ENCODE measurements at places on chromosomes 2 and 18. TPM values are rescaled to one million over a fixed set of nuclear protein-coding genes. Genes with fewer than 3 reads are reported as not detected.
A peak's percentile ranks its signal among the peaks of the same experiment; 100 is the strongest.

ATP6V1B1 gene
- total RNA-seq: not detected

ERFE gene
- total RNA-seq: 1.3 TPM

KCNK3 gene
- total RNA-seq: 1.2 TPM

IL1RL1 gene
- not detected for total RNA-seq

HOXD3 gene
- not detected for total RNA-seq

DCC gene
- total RNA-seq: 8.4 TPM

WDSUB1 gene
- 13.0 TPM for total RNA-seq

ARHGAP25 gene
- 1.8 TPM for total RNA-seq

GRCh38 chr2:211251016-211251415 is 694.6 kb downstream of the CPS1 start:
- no peak for DNase-seq

- DNase-seq: no peak
Measured at GRCh38 chr2:188326290-188326668, 34.6 kb downstream of the GULP1 start.

DNA sequence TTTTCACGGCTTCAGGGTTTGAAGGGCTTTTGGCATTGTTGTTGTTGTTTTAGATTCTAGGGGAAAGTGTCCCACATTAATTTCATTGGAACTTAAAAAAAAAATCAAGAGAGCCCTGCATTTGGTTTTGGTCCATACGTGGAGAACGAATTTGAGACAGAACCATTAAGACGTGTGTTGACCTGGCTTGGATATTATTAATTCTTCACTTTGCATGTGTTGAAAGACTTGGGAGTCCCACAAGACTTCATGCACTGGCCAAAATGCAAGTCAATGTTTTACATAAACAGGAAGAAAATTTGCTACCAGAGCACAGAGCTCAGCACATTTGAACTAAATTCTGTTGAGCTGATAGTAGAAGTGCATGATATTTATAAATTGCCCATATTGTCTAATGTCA is 761.2 kb upstream of the ACVR2A start:
- DNase-seq: no peak

- DNase-seq: no peak
Measured at GRCh38 chr2:174704061-174704460, 60.2 kb downstream of the CHRNA1 start.

GRCh38 chr2:50118905-50119702 is 912.8 kb downstream of the NRXN1 start:
- no peak for DNase-seq

DNA sequence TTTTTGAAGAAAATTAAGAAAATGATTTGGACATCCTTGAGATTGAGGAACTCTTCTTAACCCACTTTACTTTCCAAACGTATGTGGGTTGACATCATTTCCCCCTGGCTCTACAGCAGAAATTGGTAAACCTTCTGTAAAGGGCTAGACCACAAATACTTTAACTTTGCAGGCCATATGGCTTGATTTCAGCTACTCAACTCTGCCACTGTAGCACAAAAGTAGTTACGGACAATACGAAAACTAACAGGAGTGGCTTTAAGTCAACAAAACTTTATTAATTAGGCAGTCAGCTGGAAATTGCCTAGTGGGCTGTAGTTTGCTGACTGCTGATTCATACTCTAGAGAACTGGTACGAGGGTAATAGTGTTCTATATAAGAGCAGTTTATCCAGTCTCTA is 83.2 kb upstream of the DTNB start:
- no peak for DNase-seq

- no peak for DNase-seq
Measured at GRCh38 chr18:58369616-58370015, 259.3 kb downstream of the ALPK2 start.

DNA sequence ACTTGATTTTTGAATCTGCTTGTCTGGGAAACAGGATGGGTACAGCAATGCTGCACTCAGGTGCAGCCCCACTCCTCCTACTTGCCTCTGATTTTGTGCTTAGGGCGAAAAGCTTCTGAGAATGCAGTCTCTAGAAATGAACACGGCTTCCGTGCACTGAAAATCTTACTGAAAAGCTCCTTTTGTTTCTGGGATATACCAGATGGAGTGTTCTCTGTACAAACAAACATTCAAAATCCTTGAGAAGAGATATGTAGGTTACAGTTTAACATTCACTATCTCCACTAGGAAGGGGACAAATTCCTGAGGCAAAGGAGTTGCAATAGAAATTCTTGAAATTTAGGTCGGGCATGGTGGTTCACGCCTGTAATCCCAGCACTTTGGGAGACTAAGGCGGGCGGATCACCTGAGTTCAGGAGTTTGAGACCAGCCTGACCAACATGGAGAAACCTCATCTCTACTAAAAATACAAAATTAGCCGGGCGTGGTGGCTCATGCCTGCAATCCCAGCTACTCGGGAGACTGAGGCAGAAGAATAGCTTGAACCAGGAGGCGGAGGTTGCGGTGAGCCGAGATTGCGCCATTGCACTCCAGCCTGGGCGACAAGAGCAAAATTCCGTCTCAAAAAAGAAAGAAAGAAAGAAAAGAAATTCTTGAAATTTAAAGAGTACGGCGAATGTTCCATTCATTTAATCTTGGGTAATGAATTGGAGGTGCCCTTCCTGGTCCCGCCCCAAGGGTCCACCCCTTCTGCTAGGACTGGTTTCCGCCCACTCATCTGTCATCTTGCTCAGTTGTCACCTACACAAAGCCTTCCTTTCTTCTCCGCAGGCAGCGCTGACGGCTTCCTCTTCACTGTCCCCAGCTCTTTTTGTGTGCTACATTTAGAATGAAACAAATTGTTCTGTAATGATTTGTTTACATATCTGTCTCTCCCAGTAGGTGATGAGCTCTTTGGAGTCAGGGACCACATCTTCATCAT is 92.4 kb downstream of the SOCS6 start:
- DNase-seq: no peak

GRCh38 chr2:5368263-5368662 is 323.9 kb upstream of the SOX11 start:
- DNase-seq: no peak

DNA sequence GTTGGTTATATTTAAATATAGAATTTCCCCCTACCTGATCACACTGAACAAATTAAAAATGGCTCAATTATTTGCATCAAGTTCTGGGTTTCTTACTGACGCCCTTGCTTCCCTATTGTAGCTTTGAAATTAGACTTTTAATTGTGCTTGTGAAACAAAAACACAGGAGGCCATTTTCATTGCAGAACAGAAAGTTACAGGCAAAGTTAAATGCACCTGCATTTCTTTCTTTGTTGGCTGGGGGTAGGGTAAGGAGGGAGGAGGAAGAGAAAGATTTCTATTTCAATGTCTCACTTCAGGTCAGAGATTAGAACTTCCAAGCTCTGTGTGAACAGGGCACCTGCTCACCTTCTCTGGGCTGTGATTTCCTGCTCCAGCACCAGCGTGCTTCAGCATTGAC is 199.6 kb downstream of the BCL11A start:
- no peak for DNase-seq

- DNase-seq: no peak
Measured at GRCh38 chr2:16644221-16644925, 21.3 kb downstream of the CYRIA start.

- no peak for DNase-seq
Measured at GRCh38 chr2:5894355-5894754, 202.2 kb downstream of the SOX11 start.

- DNase-seq: peak; percentile 72
Measured at GRCh38 chr2:219057709-219058540, 2.8 kb downstream of the IHH start.

DNA sequence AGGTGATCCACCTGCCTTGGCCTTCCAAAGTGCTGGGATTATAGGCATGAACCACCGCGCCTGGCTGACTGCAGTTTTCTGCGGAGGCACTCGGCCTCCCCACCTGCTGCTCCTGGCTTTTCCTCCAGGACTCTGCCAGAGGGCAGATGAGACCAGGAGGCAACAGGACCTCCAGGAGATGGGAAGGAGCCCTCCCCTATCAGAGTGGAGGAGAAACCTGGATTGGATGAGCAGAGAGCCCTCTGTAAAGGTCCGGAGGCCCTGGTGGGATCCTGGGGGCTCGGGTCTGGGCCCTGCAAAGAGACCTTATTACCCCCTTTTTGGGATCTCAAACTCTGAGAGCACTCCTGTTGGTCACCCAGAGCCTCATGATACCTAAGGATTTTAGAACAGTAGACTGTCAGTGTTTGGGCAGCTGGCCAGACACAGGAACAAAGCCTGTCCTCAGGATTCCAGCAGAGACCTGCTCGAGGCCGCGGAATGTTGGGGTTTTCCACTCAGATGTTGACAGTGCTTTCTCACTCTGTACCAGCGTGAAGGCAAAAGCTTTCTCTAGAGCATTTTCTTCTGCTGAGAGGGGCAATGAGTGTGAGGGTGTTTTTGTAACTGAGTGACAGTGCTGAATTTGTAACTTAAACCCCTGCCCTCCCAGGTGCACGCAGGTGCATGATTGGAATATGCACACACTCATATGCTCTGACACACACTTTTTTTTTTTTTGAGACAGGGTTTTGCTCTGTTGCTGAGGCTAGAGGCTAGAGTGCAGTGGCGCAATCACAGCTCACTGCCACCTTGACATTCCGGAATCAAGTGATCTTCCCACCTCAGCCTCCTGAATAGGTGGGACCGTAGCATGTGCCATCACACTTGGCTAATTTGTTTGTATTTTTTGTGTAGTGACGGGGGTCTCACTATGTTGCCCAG is 48.4 kb downstream of the NPPC start:
- DNase-seq: no peak

GRCh38 chr2:128235581-128235980 is 83.1 kb downstream of the HS6ST1 start:
- DNase-seq: no peak

- no peak for DNase-seq
Measured at GRCh38 chr2:121002597-121002996, 266.9 kb downstream of the GLI2 start.

GRCh38 chr2:31137211-31138036 is 816 bp downstream of the GALNT14 start:
- DNase-seq: peak; percentile 15

DNA sequence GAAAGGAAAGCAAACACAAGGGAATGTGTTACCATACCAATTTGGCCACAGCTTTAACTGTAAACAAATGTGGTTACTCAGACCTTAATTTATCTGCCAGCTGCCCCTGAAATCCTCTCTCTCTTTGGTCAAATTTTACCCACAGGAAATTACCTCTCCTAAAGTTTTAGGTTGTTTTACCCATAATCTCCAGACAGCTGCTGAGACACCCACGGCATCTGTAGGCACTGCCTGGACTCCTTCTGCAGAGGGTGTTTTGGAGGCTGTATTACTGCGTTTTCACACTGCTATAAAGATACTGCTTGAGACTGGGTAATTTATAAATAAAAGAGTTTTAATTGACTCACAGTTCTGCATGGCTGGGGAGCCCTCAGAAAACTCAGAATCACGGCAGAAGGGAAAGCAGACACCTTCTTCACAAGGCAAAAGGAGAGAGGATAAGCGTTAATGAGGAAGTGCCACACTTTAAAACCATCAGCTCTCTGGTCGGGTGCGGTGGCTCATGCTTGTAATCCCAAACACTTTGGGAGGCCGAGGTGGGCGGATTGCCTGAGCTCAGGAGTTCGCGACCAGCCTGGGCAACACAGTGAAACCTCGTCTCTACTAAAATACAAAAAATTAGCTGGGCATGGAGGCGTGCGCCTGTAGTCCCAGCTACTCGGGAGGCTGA is 677.5 kb upstream of the FSHR start:
- DNase-seq: no peak

GRCh38 chr2:239374896-239375277 is 25.9 kb downstream of the HDAC4 start:
- DNase-seq: no peak

DNA sequence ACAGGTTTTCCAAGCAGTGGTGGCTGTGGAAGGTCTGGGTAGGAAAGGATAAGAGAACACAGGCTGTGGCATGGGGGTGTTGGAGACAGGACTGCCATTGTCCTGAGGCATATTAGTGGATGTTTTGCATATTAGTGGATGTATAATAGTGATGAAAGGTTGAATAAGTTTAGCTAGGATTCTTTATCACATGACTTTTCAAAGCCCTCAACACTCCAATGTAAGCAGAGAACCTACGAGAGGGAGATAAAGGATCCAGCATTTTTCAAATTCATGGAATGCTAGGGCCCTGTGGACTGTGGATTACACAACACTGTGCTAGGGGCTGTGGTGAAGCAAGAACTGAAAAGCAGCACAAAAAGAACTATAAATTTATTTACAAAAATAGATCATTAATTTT is 63.2 kb downstream of the POLE4 start:
- no peak for DNase-seq

DNA sequence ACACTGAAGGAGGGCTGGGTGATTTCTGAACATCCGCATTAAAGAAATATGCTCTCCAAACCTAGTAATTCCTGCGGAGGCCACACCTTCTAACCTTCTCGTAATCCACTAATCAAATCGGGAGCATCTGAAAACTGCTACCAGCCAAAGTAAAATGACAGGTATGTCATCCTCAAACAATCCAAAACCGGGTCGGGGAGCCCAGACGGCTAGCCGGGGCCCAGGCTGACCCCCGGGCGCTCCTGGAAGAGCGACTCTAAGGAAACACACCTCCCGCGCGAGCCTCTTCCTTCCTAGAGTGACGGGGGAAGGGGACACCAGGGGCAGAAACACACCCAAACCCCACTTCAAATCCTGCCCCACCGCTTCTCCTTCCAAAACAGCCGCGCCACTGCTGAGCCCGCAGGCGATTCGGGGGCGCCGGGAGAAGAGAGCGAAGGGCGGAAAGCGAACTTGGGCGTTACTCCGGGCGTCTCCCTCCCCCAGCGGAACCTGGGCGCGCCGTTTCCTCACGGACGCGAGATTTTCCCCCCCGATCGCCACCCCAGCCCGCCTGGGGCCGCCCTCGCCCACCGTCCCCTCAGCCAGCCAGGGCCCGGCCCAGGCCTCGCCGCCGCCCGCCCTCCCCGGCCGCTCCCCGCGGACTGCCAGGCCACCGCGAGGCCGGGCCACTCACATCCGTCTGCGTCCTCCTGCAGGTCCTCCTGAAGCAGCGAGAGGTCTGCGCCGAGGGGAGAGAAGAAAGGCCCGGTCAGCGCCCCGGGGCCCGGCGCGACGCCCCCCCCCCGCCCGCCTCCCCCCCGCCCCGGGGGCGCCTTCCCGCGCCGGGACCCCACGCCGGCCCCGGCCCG is 584 bp downstream of the PPP4R1 start:
- DNase-seq: peak; percentile 48

DNA sequence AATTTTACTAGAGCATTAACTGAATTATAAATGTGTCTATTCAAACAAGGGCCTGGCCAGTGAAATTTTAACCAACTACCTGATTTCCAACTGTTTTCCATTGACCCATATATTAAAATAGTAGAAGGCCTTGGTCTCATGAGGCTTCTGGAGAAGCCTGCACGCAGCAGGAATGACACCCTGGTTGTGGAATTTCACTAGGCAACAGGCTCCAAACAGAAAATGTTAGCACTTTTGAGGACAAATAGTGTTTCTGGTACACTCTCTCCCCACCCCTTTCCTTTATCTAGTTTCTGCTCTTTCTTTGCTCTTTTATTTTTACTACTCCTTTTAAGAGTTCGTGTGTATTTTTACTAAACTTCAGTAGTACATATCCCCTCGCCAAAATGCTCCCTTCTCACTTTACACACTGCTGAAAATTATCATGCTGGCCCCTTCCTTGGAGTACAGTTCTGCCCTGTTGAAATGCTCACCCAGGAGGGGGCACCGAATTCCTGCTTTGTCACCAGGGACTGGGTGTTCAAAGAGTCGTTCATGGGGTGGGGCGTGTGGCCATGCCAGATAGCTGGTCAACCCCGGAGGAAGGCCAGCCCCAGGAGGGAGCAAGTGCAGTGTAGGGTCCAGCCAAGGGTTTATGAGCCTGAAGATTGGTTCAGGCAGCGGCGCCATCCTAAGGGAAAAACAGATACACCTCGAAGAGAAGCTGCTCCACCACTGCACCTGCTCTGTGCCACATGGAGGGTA is 22.1 kb upstream of the COL6A3 start:
- no peak for DNase-seq

- no peak for DNase-seq
Measured at GRCh38 chr2:229486673-229487072, 215.6 kb upstream of the PID1 start.

Measured in progenitor cell of endocrine pancreas (in vitro differentiated cells).